AG04450 (cell line): ENCODE measurements at places on chromosomes 5 and 9. TPM values are rescaled to one million over a fixed set of nuclear protein-coding genes. Genes with fewer than 3 reads are reported as not detected.
A peak's percentile ranks its signal among the peaks of the same experiment; 100 is the strongest.

SPATA31D4 gene
- not detected in 2 replicates for polyA plus RNA-seq

ANKH gene
- 14.2 and 14.3 TPM in 2 replicates for polyA plus RNA-seq

CHMP5 gene
- 97.6 and 144 TPM in 2 replicates for polyA plus RNA-seq

DNA sequence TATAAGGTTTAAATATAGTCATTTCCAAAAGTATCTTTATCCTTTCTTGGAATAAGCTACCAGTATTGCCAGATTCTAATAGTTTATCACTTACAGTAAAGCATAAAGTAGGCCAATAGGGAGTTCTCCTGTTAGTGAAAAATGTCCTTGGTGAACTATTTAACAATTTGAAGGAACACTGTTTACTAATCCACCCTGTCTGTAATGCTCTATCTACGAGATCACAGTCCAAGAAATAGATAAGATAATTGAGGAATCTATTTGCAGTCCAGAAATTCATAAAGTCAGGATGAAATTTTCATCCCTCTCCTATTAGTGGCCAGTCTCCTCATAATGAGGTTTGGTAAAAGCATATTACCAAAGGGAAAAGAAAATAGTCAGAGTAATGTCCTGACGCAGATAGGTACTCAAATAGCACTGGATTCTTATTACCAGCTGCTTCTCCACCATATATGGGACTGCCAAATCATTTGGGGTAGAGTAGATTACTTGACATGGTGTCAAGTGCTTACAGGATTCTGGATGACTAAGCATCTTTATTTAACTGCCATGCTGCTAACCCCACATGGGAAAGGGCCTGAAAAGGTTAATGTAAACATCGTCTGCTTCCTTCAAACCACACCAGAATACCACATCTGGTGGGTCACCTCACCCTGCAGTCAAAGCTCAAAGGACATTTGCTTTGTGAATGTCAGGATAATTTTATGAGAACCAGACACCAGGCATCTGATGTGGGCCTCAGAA, 808.1 kb downstream of the EFNA5 start:
- peak; percentile 42 for DNase-seq

CBY3 gene
- not detected in 2 replicates for polyA plus RNA-seq

- DNase-seq, result no peak
These were observed 324.5 kb downstream of the ARRDC3 start for GRCh38 chr5:91058575-91058974.

DNA sequence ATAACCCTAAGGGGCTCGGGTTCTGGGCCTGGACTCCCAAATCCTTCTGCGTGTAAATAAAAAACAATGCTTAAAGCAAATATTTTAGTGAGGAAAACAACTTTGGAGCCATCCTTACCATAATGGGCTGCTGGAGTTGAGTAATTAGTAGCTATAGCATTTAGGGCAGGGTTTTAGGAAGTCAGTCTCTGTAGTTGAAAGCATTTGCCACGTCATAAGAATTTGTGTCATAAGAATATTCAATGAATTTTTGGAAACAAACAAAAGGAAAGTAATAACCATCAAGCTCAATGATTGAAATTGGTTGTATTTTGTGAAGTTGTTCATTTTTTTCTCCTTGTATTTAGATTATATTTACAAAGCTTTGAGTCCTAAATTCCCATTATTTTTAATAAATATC, 114.8 kb upstream of the ELL2 start:
- DNase-seq, result no peak

DNA sequence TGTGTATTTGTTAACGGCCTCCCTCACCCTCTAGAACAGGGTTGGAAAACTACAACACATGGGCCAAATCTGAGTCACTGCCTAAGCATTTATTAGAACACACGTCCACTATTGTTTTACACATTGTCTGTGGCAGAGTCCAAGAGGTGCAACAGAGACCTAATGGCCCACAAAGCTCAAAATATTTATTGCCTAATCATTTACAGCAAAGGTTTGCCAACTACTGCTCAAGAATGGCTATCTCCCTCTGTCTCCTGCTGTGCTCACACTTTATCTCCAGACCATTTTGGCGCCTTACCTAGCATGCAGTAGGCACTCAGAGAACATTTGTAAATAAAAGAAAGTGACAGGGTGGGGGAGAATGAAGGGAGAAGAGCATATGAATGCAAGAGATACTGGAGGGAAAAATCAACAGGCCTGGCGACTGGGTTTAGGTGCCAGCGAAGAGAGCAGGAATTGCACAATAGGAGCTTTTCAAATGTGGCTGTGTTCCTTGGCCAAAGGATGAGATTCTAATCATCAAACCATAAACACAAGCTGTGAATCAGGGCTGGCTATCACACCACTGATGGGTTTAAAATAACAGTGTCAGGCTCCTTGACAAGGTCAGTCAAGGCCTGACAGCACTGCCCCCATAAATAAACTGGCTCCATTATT, 80.3 kb downstream of the EPB41L4A start:
- no peak for DNase-seq

GPSM1 gene
- 22.5 and 32.8 TPM in 2 replicates for polyA plus RNA-seq

ELOVL7 gene
- 0.06 and 0.11 TPM in 2 replicates for polyA plus RNA-seq

DNA sequence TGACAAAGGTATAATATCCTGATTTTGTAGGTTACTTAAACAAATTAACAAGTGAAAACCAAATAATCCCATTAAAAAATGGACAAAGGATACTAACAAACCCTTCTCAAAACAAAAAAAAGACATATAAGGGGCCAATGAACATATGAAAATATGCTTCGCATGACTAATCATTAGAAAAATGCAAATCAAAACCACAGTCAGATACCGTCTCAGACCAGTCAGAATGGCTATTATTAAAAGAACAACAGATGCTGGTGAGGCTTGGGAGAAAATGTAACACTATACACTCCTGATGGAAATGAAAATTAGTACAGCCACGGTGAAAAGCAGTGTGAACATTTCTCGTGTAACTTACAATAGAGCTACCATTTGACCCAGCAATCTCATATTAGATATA, 1542.2 kb upstream of the CDH9 start:
- no peak for DNase-seq

DNA sequence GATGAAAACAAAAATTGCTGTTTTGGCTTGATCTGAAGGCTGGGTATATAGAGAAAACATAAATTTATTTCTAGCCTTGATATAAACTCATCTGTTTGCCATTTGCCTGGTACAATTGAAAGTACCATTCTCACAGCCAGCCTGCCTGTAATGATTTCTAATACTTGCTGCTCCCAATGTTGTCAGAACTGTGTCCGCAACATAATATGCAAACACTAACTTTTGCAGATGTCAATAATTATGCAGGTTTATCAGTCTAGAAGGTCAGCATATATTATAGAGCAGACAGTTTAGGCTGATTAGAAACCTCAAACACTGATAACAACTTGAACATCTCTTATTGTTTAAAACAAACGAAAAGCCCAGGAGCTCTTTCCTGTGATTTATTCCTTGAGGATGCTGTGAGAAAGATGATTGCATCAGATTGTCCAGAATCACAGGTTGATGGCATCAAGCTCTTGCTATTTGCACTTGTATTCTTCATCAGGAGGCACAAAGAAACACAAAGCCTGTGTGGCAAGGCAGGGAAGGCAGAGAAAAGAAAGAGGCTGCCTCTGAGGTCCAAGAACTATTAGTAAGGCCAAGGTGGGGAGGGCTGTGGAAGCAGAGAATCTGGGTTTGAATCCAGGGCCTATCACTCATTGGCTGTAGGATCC, 21.4 kb upstream of the HMHB1 start:
- no peak for DNase-seq

GRM6 gene
- not detected in 2 replicates for polyA plus RNA-seq

DNA sequence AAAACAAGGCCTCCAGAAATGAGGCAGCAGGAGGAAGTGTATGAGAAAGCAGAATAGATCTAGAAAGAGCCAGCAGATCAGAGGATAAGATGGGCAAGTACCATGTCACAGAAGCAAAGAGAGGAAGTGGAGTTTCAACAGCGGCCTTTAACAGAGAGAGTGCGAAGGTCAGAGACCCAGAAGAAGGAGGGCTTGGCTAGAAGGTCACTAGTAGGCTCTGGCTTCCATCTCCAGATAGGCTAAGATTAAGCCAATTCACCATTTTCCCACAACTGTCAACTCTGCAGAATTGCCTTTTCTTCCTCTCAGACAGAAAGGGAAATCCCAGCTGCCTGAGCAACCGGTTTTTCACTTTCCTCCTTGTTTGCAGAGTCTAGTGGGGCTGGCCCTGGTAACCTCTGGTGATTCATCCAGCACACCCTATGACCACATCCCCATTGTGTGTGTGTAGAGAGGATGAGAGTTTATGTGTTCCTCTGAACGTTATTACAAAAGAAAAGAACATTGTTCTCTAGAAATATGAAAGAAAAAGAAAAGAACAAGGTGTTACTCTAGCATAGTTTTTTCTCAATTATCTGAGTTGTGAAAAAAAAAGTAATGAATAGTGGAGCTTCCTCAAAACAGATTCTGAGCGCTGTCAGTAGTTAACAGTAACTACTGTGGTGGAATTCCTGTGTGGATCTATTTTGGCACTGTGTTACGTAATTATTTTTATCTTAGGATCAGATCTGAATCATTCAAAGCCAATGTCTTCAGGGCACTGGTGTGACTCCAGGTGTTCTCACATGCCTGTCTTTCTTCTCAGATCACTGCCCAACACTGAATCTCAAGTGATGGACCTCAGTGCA, 220.4 kb downstream of the ARRDC3 start:
- peak; percentile 69 for DNase-seq

TRIO gene
- polyA plus RNA-seq, result 268 TPM in 2 replicates

GRCh38 chr9:4861145-4861544, 68.4 kb downstream of the RCL1 start:
- DNase-seq, result no peak

OBP2B gene
- not detected in 2 replicates for polyA plus RNA-seq

PHF24 gene
- not detected in 2 replicates for polyA plus RNA-seq

SPATA31E1 gene
- polyA plus RNA-seq, result 0.02 and 0.07 TPM in 2 replicates

DNA sequence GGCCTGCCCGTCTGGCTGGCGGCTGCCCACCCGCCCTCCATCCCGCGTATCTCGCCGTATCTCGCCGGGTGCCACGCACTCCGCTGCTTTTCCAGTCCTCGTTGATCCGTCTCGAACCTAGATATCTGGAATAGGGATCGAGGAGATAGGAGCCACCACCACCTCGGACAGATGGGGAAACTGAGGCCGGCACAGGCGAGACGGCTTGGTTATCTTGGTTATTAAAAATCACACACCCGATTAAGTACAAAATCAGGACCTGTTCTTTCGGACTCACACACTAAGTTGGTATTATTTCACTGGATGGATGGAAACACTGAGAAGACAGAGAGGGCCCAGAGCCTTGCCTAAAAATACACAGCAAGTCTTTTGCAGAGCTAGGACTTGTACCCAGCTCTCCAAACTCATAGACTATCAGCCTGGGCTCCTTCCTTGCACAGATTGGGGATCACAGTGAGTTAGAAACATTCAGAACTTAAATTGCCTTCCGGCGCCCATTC, 678 bp downstream of the SLC26A2 start:
- no peak for DNase-seq

DNA sequence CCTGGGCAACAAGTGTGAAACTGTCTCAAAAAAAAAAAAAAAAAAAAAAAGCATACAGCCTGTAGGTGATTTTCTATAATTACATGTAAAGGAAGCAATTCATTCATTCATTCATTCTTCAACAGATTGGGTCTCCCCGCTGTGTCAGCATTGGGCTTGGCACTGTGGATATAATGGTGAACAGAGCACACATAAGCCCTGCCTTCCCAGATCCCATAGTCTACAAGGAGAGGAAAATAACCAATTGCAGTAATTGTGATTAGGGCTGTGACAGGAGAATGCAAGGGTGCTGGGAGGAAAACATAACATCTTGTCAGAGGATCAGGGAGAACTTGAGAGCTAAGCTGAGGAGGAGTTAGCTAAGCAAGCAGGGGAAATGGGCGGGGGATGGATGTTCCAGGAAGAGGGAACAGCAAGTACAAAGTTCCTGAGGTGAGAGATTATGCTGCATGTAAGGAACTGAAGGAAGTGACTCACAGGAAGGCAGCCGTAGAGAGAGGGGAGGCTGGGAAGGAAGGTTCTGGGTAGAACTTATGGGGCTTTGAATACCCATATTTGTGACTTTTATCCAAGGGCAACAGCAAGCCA, 24.0 kb upstream of the KLF9 start:
- DNase-seq, result no peak

- DNase-seq, result peak; percentile 4
These were observed 30.5 kb upstream of the LRRC70 start for GRCh38 chr5:62547945-62548630.

SVEP1 gene
- polyA plus RNA-seq, result 34.8 and 40.9 TPM in 2 replicates

DNA sequence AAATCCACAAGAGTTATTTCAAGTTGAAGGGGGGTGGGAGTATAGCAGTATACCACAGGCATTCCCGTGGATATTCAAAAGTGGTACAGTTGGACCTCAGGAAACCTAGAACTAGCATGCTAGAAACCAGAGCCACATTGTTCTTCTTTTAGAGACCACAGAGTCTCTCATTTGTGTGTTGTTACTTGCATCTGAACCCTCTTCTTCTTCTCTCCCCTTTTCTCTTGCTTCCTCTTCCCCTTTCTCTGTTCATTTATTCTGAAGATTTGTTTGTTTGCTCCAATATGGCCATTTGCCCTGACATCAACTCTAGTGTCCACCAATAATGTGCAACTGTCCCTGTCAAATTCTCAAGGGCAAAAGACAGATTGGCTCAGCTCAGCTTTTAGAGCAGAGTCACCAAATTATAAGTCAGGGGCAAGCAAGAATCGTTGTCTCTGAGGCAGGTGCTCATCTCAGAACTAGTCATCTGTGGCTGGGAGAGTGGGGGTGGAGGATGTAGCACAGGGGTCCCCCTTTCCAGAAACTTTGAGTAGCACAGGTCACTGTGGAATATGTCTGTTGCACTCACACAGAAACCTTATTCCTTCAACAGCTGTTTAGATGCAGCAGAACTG, 321.1 kb downstream of the ARRDC3 start:
- no peak for DNase-seq

DNA sequence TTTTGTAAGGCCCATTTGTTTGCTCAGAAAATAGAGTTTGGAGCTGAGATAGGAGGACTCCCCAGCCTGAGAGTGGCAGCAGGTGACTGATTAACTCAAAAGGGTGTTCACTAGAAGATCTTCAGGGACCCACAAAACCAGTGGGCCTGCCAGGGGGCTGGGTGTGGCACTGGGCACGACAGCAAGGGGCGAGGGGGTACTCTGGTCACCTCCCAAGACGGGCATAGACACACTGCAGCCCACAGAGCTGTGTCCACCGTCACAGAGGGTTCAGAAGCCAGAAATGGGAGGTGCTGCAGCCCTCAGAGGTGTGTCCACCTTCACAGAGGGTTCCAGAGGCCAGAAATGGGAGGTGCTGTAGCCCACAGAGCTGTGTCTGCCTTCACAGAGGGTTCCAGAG, 75.6 kb upstream of the CACNA1B start:
- DNase-seq, result no peak
